Activated CD4-positive, alpha-beta T cell treated with anti-CD3 and anti-CD28 coated beads for 4 hours (primary cell): ENCODE measurements at places on chromosomes 3 and 15.

- no peak for DNase-seq
Observed at GRCh38 chr3:108598375-108598774, 8.9 kb downstream of the DZIP3 start.

- no peak for DNase-seq
Observed at GRCh38 chr15:95830281-95830680, 500.2 kb upstream of the NR2F2 start.

GRCh38 chr3:108343491-108343890 lies 47.1 kb downstream of the HHLA2 start:
- no peak for DNase-seq

DNA sequence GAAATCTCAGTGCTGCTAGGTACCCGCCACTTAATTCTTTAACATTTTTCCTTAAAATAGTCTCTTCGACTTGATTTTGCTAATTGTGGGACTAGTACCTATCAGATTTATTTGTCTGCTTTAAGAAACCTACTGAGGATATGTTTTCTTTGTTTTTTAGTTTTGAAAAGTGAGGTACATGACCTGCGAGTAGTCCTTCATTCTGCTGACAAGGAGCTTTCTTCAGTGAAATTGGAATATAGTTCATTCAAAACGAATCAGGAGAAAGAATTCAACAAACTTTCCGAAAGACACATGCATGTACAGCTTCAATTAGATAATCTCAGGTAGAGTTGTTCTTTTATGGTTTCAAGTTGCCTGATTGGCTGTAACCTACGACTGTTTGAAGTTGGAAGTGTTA lies 47.0 kb upstream of the TMEM42 start:
- DNase-seq: no peak

GRCh38 chr3:62975566-62975965 lies 100.3 kb upstream of the CADPS start:
- no peak for DNase-seq

DNA sequence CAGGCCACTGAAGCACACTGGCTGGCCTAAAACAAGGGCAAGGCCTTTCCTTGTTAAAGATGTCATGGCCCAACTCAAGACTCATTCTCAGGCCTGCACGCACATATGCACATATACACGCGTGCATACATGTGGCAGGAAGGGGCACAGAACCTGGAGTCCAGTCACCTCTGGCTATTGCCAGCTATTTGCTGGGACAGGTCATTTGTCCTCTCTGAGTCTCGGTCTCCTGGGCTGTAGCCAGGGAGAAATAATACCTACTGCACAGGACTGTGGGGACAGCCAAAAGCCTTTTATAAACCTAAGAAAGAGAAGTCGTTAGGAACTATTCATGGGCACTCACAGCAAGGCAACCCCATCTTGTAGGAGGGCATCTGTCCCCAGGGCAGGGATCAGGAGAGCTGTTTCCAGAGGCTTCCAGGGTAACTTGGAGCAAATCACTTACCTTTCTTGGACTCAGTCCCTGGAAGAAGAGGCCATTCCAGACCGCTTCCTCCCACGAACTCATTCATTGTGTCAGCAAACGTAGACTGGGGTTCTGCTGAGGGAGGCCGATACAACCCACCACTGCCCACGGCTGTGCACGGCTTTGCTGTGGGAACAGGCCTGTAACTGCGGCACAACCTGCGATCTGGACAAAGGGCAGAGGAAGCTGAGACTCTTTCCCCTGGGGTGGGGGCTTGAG lies 41.1 kb upstream of the RHO start:
- no peak for DNase-seq

DNA sequence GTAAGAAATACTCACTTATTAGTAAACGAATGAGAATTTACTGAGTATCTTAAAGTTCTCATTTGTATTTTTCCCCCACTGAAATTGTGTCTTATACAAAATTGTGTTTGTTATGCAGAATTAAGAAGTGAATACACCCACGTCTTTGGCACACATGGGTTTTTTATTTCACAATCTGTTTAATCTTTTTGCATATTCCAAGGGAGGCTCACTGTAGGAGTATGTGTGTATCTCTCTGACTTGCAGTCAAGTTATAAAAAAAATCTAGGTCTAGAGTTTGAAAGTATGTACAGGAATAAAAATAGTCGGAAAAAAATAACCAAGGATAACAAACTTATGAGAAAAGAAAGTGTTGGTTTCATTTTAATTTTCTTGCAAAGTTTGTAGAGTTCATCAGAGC lies 255.2 kb downstream of the PDCD6IP start:
- no peak for DNase-seq

GRCh38 chr3:53089511-53089910 lies 40.7 kb downstream of the RFT1 start:
- no peak for DNase-seq

DNA sequence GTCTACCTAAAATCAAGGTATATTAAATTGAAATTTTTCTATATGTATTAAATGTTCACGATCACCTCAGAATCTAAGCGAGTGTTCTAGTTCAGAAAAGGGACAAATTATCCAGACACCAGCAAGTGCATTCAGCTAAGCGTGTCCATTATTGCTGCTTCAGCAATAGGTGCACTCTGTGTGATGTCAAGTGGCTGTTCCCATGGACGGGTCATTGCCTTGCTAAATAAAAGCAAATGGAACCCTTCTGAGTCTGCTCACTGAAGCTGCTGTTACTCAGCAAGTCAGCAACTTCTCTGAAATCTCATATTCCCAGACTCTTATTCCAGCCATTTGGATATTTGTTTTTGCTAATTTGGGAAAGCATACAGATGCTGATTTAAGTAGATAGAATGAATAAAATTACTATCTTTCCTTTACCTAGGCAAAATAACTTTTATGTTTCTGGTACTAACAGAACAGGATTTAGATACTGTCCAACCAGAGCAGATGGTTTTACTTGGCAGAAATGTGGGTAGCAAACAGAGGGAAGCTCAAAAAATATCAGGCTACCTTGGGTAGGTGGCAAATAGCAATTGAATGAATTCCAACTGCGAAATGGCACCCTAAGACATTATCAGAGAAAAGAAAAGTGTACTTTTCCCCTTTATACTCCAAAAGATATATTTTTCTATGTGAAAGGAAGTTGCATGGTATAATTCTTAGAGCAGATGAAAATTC lies 407.0 kb downstream of the GAP43 start:
- DNase-seq: no peak

DNA sequence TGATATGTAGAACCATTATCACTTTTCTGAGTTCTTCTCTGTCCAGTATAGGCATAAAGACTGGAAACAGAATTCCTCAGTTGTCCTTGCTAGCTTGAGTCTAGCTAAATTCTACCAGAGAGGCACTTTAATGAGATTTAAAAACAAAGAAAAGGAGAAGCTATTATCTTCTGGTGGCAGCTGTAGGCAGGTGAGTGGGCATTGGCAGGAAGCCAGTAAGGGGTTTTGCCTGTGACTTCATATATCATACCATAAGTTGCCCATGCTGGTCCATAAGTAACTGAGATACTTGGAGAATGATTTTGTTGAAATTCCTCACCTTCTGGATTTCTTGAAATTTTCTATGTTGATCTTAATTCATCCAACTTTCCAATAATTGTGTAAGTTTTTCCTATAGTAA lies 402.3 kb upstream of the TGFBR2 start:
- DNase-seq: no peak

DNA sequence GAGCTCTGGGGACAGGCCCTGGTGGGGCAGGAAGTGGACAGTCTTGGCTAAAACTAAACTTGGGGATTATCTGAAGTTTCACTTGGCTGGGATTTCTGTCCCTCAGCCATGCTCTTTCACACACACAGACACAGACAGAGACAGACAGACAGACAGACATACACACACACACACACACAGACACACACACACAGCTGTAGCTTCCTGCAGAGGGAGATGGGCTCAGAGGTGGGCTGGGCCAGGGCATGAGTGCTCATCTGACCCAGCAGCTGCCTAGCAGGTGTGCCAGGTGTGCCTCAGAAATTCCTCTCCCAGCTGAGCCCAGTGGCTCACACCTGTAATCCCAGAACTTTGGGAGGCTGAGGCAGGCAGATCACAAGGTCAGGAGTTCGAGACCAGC lies 3.3 kb downstream of the RHOV start:
- DNase-seq: no peak

DNA sequence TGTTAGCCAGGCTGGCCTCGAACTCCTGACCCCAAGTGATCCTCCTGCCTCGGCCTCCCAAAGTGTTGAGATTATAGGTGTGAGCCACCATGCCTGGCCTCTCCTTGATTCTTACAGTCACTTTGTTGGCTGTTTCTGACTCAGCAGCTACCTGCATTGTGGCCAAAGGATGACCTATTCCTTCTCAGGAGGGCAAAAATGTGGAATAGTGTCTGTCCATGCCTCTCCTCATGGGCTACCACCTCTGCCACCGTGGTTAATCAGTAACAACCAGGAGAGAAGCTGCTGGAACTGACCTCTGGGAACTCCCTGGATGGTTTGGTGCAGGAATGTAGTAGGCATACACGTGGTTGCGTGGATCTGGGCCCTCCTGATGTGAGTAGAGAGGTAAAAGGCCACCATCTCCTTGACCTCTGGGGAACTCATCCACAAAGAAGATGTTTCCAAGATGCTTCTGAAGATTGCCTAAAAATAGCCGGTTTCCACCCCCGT lies 63.3 kb downstream of the FLNB start:
- no peak for DNase-seq

GRCh38 chr15:85763157-85763556 lies 31.6 kb downstream of the KLHL25 start:
- no peak for DNase-seq

DNA sequence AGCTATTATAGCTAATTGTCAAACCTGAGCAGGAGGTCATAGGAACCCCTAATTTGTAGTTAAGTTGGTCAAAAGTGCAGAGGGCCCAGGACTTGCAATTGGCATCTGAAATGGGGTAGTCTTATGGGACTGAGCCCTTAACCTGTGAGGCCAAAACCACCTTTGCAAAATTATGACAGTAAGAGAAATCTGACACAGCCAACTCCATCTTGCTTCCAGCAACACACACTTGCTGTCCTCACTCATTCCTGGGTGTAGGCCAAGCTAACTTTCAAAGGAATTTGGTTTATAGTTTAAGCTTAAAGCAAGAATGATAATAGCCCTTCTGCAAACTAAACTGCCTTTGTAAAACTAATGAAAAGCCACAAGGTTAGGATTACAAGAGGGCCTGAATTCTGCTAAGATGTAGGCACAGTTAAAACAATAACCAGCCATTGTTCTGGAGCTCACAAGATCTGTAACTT lies 57.6 kb upstream of the FRMD4B start:
- no peak for DNase-seq

GRCh38 chr3:9032231-9032777 lies 69.0 kb upstream of the RAD18 start:
- no peak for DNase-seq

DNA sequence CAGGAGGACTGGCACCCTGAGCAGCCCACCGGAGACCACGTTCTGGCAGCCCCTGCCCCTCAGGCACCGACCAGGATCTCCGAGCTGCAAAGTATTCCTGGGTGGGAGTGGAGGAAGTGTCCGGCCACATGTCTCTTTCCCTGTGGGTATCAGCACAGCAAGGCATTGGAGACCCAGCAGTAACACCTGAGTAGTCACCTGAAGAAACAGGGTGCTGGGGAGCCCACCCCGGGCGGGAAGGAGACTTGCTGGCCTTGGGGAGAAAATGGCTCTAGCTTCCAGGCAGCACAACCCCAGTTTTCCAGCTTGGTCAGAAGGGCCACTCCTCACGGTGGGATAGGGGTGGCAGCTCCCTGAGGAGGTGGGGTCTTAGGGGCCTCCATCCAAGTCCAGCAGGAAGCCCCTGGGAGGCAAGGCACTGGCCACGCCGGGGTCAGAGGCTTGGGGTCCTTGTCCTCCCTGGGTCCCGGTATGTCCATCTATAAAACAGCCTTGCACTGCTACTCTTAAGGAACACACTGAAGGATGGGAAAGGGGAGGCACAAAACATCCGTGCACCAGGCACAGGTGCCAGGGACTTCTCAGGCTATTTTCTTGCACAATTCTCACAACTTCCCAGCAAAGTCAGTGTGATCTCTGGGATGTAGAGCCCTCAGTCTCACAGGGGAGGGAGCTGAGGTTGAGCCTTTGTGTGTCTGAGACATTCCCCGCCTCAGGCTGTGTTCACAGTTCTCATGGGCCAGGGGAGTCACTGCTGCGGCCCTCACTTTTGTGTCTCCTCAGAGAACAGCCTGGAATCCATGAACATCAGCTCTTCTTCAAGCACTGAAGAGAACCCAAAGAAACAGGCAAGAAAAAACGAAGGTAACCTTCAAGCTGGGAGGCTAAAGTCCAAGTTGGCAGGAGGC lies 11.9 kb downstream of the CFAP100 start:
- no peak for DNase-seq

DNA sequence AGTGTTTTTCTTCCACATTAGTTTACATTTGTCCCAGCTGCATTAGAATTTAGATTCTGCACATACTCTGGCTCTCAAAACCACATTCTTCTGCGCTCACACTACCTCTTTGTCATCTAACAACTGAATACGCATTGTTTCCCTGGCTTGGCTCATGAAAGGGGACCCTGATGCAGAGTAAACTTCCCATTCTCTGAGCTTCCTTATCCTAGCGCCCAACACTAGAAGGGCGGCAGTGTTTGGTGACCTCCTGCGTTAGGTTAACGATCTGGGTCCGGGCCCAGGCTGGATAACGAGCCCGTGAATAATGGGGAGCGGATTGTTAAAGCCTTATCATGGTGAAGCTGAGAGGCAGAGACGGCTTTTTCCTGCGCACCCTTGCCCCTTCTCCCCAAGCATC lies 63.9 kb downstream of the ETV5 start:
- DNase-seq: no peak

DNA sequence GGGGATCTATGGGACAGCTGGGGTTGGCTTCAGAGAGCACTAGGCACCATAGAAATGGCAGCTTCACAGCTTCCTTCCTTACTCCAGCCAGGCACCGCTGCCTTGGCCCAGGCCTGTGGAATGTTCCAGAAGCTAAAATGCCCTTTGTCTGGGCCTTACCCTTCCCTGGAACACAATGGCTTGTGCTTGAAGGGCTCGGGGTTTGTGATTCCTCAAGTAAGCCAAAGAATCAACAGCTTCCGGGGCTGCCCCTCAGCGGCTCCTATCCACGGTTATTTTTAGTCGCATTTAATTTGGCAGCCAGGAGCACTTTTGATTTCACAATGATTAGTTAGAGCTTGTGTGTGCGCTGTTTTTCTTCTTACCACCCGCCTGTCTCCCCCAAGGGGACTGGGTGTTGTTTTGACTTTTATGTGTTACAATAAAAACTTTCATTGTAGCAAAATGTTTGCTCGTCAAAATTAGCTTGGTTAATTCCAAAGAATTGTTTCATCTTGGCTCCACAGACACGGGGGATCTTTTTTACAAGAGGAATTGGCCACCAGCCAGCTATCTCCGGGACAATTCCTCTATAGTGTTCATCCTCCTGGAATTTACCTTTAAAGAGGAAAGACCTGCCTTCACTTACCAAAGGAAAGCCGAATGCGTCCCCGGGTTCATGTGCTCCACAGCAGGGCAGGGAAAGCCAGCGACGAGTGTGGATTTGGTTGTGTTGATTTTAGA lies 73.8 kb downstream of the TLE3 start:
- no peak for DNase-seq

GRCh38 chr3:195007766-195008165 lies 263.2 kb downstream of the XXYLT1 start:
- no peak for DNase-seq
